ENCODE measurements at places on chromosomes 2 and 18.

DNA sequence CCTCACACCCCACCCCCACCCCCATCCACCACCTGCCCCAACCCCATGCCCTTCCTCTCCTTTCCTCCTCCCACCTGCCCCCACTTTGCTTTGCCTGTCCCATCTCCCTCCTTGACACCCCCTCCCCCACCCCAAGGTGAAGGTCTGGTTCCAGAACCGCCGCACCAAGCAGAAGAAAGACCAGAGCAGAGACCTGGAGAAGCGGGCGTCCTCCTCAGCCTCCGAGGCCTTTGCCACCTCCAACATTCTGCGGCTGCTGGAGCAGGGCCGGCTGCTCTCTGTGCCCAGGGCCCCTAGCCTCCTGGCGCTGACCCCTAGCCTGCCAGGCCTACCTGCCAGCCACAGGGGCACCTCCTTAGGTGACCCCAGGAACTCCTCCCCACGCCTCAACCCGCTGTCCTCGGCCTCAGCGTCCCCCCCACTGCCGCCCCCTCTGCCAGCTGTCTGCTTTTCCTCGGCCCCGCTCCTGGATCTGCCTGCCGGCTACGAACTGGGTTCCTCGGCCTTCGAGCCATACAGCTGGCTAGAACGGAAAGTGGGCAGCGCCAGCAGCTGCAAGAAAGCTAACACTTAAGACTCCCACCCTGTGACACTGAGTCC lies 3.0 kb upstream of the ATP6V1B1 start:
- DNase-seq, result no peak

DNA sequence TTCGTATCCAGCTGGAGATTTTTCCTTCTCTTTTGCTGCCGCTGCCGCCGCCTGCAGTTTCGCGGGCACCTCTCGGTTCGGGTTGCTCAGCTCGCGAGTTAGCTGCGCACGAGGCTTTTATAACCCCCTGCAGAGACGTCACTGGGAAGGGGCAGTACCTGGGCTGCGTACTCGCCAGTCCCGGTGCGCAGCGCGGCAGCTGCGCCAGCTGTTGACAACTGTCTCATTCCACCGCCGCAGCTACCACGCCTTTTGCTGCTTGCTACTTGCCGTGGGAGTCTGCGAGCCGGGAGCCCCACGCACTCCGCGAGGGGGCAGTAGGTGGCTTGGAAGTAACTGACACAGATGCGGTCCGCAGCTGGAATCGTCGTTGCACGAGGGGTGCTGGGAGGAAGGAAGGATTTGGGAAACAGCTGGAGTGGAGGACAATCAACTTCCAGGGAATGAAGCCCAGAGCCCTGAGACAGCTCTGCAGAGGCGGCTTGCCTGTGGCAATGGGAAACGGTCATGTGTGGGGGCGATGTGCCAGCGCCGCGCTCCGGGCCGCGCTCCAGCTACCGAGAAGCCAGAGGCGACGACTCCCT lies at the start of gene TACR1:
Gene TACR1 (minus strand): TSS at position 93 of the 584 bp plus-strand sequence. CDS start 586 bp downstream, outside the sequence.
- DNase-seq, result peak; percentile 82

GRCh38 chr2:38387887-38388286 lies 10.8 kb upstream of the ATL2 start:
- no peak for DNase-seq

DNA sequence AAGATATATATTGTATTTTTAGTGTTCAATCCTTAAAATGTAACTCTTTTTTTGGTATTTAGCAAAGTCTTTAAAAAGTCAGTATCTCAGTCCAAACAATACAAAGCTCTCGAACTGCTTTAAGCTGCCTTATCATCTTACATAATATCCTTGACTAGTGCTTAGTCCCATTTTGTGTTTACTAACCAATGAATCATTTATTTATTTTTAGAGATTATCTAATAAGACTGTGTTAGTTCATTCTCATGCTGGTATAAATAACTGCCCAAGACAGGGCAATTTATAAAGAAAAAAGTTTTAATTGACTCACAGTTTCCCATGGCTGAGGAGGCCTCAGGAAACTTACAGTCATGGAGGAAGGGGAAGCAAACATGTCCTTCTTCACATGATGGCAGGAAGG lies 248.3 kb upstream of the KYNU start:
- no peak for DNase-seq

- DNase-seq, result no peak
Observed at GRCh38 chr2:225400546-225401400, 1.3 kb downstream of the NYAP2 start.

DNA sequence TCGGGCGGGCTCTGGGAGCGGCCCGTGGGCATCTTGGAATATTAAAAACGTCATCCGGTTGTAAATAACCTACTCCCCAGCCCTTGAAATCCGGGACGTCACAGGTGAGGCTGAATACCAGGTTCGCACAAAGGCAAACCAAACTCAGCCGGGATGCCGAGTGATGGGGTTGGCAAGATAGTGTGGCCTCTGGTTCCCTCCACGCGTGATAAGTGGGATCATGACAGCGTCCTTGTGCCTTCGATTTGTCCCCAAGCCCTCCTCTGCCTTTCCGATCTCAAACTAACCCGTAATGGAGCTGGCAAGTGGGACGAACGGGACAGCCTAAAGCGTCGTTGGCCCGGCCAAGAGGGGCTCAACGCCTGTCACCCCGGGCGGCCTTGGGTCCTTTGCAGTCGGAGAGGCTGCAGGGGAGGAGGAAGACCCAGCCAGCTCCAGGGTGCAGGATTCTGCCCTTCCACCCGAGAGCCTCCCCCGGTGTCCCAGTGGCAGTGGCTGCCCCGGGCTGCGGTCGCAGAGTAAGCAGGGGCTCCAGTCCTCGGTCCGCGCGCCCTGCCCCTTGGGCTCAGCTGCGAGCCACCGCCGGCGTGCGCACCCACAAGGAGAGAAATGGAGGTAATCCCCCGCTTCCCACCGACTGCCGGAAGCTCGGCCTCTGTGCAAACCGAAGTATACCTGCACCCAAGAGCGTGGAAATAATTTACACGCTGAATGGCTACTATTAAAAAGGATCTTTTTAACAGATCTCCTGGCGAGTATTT lies 13.4 kb upstream of the PAX3 start:
- peak; percentile 23 for DNase-seq

- no peak for DNase-seq
Observed at GRCh38 chr2:191401287-191401686, 156.1 kb downstream of the MYO1B start.

- DNase-seq, result no peak
Observed at GRCh38 chr2:220101980-220102379, 474.6 kb downstream of the SLC4A3 start.

- DNase-seq, result no peak
Observed at GRCh38 chr2:105488285-105488684, 89.4 kb upstream of the FHL2 start.

- no peak for DNase-seq
Observed at GRCh38 chr2:171083451-171083850, 77.2 kb downstream of the TLK1 start.

DNA sequence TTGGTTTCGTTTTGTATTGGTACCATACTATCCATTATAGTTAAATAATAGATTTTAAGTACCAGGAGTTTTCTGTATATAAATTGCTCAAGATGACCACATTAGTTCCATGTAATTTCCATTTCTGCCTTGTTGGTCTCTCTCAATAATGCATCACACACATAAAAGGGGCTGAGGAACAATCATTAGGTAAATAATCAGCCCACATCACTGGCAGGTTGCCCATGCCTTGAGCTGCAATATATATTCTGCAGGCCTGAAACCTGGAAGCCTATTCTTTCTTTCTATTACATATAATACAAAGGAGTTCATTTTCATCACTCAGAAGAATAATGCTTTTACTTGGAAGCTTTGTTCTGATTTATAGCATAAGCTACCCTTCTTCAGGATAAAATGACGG lies 616.1 kb upstream of the PKDCC start:
- DNase-seq, result no peak

DNA sequence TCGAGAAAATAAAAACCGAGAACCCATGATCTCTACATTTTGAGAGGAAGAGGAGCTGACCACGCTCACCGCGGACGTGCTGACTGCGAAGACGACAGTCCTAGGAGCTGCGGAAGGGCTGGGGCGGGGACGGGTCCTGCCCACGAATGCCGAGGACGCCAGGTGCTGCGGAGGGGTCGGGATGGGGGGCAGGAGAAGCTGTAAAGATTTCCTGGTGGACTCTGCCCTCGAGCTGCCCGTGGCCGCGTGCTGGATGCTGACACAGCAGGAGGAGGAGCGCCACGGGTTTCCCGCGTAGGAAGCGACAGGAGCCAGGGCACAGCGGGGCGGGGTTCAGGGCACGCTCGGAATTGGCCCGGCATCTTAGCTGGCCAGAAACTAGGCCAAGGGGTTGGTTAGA lies 22.2 kb downstream of the ZSCAN30 start:
- no peak for DNase-seq

- no peak for DNase-seq
Observed at GRCh38 chr2:67702284-67702683, 305.2 kb downstream of the ETAA1 start.

DNA sequence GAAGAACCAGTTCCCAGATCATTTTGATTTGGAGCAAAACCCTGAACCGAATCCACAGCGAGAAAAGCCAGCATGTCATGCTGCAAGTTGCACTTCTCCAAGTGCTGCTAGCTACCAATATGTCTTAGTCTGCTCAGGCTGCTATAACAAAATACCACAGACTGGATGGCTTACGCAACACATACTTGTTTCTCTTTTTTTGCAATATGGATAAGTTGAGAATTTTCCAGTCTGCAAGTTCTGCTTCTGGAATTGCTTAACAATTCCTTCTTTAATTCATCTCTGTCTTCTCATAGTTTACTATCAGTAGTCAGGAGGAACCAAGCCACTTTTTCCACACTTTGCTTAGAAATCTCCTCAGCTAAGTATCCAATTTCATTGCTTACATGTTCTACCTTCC lies 105.9 kb upstream of the RBBP8 start:
- no peak for DNase-seq

GRCh38 chr18:5948237-5948636 lies 52.9 kb upstream of the TMEM200C start:
- no peak for DNase-seq

DNA sequence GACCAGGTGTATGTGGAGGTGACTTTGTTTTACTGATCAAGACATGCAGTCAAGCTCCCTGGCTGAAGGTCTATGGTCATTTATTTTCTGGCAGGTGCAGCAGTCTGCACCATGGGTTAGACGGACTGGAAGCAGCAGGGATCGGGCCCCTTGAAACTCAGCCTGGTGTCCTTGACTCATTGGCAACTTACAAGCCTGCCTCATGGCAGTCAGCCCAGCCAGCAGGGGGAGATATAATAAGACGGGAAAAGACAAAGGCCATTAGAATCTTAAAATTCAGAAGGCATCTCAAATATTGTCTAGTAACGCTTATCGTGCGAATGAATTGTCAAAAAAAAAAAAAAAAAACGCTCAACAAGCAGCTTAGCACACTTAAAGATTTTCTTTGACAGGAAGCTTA lies 308.2 kb downstream of the EN1 start:
- no peak for DNase-seq

DNA sequence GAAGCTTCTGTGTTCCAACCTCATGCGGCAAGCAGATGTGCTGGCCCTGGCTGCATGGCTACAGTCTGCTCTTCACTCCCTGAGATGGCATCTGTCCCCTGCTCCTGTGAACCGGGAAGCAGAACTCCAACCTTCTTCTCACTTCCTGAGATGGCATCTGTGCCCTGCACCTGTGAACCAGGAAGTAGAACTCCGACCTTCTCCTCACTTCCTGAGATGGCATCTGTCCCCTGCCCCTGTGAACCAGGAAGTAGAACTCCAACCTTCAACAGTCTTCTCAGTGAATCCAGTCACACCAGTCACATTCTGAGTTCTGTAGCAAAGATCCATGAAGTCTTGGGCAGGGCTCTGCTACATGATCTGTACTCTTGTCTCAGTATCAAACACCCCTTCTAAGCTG lies 887.2 kb upstream of the KLHL29 start:
- DNase-seq, result no peak

DNA sequence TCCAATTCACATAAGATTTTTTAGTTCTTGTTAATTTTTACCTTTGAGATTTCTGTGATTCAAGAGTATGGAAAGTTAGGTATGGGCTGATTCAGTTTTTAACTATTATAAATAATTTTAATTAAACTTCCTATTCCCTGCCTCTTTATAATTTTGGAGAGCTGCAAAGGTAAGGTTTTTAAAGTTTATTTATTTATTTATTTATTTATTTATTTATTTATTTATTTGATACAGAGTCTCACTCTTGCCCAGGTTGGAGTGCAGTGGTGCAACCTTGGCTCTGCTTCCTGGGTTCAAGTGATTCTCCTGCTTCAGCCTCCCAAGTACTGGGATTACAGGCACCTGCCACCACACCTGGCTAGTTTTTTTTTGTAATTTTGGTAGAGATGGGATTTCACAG lies 215.5 kb upstream of the FIGN start:
- DNase-seq, result no peak

DNA sequence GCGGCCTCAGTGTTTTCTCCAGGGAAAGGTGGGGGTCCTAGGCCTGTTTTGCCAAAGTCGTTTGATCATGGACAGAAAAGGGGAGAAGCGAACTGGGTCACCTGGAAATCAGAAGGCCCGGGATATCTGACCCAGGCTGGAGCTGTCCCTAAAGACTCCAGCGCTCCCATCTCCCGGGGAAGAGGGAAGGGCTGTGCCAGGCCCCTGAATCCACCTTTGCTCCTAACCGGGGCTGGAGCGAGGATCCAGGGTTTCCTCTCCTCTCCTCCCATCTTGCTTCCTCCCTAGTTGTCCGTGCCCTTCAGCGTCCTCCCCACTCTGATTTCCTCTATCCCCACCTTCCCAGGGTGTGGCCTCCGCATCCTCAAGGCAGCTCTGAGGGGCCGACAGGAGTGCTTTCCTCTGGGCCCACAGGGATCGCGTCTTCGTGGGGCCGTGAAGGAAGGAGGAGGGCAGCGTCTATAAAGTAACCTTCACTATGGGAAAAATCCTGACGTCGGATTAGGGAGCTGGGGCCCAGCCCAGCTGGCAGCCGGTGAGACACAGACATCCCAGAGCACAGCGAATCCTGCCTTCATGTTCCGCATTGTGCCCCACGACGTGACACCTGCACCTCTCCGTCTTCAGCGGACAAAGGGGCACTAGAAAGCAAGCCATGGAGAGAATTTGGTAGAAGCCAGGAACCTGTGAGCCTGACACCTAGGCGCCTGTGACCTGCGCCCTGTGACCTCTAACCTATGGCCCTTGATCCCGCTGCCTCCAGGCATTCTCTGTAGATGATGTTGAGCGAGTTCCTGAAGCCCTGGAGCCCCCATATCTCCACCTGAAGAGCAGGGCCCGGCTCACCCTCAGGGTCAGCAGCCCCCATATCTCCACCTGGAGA lies 212.7 kb upstream of the SALL3 start:
- DNase-seq, result no peak

Data from GM13976 (cell line).